ENCODE measurements at places on chromosomes 13 and 19.

GRCh38 chr19:12943437-12944044 lies 2.1 kb upstream of the RAD23A start:
- no peak for DNase-seq

DNA sequence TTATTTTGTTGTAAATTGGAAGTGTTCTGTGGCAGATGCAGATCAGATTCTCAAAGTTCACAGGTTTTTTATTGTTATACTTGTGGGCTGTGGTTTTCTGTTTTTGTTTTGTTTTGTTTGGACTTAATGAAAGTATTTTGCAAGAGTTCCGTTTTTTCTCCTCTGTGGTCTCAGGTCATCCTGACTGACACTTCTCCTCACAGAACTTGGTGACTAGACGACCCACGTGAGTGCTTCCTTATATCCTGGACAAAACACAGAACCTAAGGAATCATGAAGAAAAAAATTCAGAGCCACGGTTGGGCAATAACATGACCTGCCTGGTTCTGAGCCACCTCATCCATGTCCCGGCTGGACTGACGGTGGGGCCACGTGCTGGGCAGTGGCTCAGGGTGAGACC lies 2.5 kb upstream of the RFPL4AL1 start:
- no peak for DNase-seq

DNA sequence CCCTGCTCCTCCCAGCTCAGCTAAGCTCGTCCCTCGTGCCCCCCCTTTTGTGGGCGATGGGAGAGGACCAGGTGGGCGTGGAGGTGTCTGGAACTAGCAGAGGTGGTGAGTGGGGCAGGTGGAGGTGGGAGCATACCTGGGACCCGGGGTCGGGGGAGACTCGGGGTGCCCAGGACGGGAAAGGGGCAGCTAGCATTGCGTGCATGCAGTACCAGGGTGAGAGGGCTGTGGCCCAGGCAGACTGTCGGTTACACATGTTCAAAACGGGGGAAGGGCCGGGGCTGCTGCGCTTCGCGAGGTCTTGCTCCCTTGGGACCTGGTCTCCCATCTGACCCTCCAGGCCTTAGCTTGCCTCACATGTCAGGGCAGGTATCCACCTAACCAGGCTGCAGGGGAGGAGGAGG lies 9.1 kb downstream of the TLE5 start:
- DNase-seq: no peak

DNA sequence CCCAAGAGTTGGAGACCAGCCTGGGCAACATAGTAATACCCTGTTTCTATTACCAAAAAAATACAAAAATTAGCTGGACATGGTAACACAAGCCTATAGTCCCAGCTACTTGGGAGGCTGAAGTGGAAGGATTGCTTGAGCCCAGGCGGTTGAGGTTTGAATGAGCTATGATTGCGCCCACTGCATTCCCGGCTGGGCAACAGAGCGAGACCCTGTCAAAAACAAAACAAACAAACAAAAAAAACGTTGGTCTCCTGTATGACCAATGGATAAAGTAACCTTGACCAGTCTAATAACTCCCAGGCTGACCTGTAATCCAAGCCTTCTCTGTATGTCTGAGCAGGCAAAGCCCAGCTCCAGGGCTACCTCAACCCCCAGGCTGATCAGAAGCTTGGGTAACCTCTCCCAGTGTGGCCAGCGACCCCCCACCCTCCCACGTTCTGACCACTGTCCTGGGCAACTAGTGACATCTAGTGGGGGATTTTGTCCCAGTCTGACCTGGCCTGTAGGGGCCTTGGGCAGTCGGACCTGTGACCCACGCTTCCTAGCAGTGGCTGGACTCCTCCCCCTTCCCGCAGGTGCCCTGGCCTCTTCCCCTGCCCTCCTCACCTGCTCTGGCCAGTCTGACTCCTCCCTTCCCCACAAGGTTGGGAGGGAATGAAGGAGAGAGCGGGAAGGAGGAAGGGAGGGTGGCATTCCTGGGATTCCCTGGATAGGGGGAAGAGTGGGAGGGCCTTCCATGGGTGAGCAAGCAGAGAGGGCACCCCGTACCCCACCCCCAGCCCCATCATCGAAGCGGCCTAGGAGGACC lies 1.0 kb upstream of the BCAM start:
- DNase-seq: no peak

- no peak for DNase-seq
These were observed 2.4 kb downstream of the APLP1 start for GRCh38 chr19:35870798-35871197.

DNA sequence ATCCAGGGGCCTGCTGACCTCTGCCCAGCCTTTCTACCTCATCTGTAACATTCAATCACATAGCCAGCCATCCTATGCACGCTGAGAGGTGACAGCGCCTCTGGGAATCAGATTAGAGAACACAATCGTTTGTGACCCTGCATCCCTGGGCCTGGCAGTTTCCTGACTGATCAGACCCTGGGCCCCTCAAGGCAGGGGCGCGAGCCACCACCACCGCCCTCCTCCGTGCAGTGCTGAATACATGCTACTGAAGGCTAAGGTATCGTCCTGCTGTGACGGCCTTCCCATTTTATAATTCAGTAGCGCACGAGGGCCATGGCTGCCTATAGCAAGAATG lies 1.3 kb downstream of the TMTC4 start:
- DNase-seq: no peak

GRCh38 chr19:35272122-35272719 lies 3.5 kb downstream of the USF2 start:
- no peak for DNase-seq

Data from NAMALWA (cell line).